ENCODE measurements at places on chromosomes 2 and 18.
A peak's percentile ranks its signal among the peaks of the same experiment; 100 is the strongest.

GRCh38 chr18:48324651-48325050 lies 84.5 kb downstream of the ZBTB7C start:
- DNase-seq: no peak
- H3K4me3 ChIP-seq: no peak overlapping the region
- H3K4me1 ChIP-seq: no peaks in the 10 kb centered on the region
- no peaks in the 10 kb centered on the region for H3K36me3 ChIP-seq
- no peak overlapping the region for H3K27ac ChIP-seq

- no peaks in the 10 kb centered on the region for H3K4me1 ChIP-seq
- no peaks in the 10 kb centered on the region for H3K36me3 ChIP-seq
- no peak for DNase-seq
- H3K27me3 ChIP-seq: no peaks in the 10 kb centered on the region
Observed at GRCh38 chr18:59657012-59657411, 40.2 kb downstream of the CCBE1 start.

DNA sequence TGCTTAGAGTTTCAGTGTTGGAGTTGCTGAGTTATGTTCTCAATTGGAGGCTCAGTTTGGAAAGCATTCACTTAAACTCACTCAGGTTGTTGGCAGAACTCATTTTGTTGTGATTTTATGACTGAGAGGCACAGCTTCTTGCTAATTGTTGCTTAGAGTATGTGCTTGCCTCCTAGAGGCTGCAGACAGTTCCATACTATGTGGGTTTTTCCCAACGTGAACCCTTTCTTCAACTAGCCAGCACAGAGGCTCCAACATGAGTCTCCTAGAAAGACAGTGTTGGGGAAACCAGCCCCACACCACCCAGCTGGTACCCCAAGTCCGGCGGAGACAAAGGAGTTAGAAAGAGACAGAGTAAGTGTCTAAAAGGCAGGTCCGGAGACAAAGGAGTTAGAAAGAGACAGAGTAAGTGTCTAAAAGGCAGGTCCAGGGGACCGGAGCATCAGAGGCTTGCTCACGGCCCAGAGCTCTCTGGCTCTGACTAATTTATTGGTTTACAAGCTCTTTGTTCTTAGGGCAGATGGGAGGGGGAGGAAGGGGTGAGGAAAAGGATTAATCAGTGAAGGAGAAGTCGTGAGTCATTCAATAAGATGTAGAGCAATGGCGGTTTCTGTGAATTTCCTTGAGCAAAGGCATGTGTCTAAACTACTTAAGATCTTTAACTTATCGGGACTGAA lies 999.7 kb upstream of the LRRTM1 start:
- H3K36me3 ChIP-seq: no peaks in the 10 kb centered on the region
- no peak for DNase-seq
- no peak overlapping the region for H3K4me3 ChIP-seq
- H3K4me1 ChIP-seq: no peaks in the 10 kb centered on the region
- H3K27ac ChIP-seq: no peak overlapping the region

DNA sequence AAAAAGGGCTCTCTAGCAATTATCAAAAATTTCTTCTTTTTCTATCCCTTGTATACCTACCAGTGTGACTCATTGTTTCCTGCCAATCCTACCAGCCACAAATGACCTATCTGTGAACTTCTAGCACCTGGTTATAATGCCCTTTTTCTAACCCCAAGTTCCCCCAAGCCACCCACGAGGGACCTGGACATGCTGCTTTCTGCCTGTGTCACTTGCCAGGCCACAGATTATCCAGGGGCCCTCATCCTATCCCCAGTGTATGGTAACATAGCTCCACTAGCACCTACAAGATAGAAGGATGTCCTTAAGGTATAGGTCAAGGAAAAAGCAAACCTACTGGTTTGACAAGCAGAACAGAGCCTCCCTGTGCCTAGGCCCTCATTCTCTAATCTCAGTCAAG lies 26.8 kb downstream of the AAK1 start:
- H3K27ac ChIP-seq: no peak overlapping the region
- peak; percentile 45 for DNase-seq
- peaks cover 83% of the 10 kb centered on the region for H3K4me1 ChIP-seq
- H3K36me3 ChIP-seq: peaks cover 41% of the 10 kb centered on the region
- H3K4me3 ChIP-seq: no peak overlapping the region

GRCh38 chr2:231991664-231992063 lies 30.2 kb downstream of the DIS3L2 start:
- no peaks in the 10 kb centered on the region for H3K27me3 ChIP-seq
- H3K36me3 ChIP-seq: peaks cover 4% of the 10 kb centered on the region

DNA sequence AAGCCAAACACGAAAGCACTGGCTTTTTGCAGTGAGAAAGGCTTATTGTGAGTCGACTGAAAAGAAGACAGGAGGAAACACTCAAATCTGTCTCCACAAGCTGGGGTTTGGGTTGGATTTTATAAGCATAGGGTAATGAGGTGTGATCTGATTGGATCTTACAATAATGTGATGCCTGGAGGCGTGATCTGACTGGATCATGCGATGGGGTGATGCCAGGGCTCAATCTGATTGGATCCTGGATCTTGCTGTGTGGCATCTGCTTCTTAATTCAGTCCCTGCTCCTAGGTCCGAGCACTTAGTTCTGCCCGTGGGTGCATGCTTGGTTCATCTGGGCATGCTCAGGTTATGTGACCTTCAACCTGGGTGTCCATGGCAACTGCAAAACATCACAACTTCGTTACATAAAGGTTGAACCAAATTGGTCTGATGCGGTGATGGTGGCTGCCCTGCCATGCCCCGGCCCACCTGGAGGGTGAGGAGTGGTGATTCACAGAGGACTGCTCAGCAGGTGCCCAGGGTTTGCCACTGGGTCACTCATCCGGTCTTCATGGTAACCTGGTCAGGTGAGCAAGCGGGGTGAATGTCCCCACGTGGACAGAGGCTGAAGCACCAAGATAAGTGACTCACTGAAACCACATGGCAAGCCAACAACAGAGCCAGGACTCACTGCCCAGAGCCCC lies 111.0 kb downstream of the KCNF1 start:
- peaks cover 15% of the 10 kb centered on the region for H3K27me3 ChIP-seq
- no peaks in the 10 kb centered on the region for H3K36me3 ChIP-seq
- no peak overlapping the region for H3K4me3 ChIP-seq

DNA sequence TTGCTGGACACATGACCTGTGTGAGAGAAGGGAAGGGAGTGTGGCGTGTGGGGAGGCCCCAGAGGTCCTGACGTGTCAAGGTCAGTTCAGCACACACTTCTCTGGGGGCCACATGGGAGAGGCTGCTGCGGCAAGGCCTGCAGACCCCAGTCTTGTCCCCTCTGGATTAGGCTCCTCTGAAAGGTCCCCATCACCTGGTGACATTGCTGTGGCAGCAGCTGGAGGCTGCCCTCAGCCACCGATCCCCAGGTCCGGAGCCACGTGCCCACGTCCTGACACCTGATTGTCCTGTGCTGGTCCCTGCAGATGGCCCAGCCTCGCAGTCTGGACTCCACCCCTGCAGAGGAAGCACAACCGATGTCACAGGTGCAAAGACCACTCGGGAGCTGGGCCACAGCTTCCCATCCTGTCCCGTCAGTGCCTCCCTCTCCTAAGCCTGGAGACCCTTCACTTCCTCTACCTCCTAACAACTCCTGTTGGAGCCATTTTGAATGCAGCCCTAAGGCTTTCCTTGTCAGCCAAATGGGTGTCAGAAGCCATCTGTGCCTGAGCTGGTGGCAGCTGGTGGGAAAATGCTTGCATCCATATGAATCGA lies 12.7 kb downstream of the TMEM177 start:
- no peak overlapping the region for H3K27ac ChIP-seq
- H3K36me3 ChIP-seq: peaks cover 18% of the 10 kb centered on the region
- peaks cover 29% of the 10 kb centered on the region for H3K4me1 ChIP-seq
- H3K4me3 ChIP-seq: no peak overlapping the region

- H3K36me3 ChIP-seq: no peaks in the 10 kb centered on the region
- H3K27ac ChIP-seq: no peak overlapping the region
- no peak for DNase-seq
- no peaks in the 10 kb centered on the region for H3K4me1 ChIP-seq
Observed at GRCh38 chr2:23465936-23466335, 81.0 kb downstream of the KLHL29 start.

DNA sequence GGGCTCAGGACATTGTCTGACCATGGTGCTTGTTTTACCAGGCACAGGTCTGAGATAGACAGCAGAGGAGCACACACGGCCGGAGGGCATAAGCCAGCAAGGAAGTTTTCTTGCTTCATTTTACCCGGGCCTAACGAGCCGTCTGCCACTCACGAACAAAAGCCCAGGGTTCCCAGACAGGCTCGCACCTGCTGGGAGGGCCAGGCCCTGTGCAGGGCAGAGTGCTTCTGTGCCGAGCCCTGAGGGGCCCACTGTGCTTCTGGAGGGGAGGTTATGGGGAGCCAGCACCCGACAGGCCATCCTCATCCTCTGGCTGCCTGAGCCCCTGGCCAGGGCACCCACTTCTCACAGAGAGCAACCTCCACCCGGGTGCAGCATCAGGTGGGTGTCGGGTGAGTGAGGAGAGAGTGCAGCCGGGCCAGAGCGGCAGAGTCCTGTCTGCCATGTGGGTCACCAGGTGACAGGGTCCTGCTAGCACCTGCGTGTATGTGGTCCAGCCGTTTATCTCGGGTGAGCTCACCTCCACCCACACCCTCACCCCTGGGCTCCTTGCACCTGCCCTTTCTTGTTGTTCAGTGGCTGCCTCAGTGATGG lies 297.9 kb downstream of the NDUFA10 start:
- no peaks in the 10 kb centered on the region for H3K36me3 ChIP-seq
- peaks cover 13% of the 10 kb centered on the region for H3K4me1 ChIP-seq
- H3K27me3 ChIP-seq: no peaks in the 10 kb centered on the region
- H3K4me3 ChIP-seq: no peak overlapping the region
- H3K27ac ChIP-seq: no peak overlapping the region

GRCh38 chr18:36567800-36568199 lies 261.0 kb downstream of the TPGS2 start:
- no peaks in the 10 kb centered on the region for H3K36me3 ChIP-seq
- peaks cover 3% of the 10 kb centered on the region for H3K27me3 ChIP-seq
- no peak for DNase-seq
- no peaks in the 10 kb centered on the region for H3K4me1 ChIP-seq

GRCh38 chr18:79506191-79507075 lies 110.7 kb downstream of the NFATC1 start:
- H3K36me3 ChIP-seq: peaks cover 19% of the 10 kb centered on the region
- H3K4me3 ChIP-seq: peak overlapping the region; percentile 46
- H3K4me1 ChIP-seq: peaks cover 53% of the 10 kb centered on the region
- peak; percentile 45 for DNase-seq
- no peaks in the 10 kb centered on the region for H3K27me3 ChIP-seq

- H3K4me3 ChIP-seq: no peak overlapping the region
- H3K27me3 ChIP-seq: no peaks in the 10 kb centered on the region
- H3K27ac ChIP-seq: no peak overlapping the region
- no peaks in the 10 kb centered on the region for H3K36me3 ChIP-seq
Observed at GRCh38 chr2:124530203-124530602, 505.1 kb downstream of the CNTNAP5 start.

GRCh38 chr2:105447476-105447875 lies 48.6 kb upstream of the FHL2 start:
- DNase-seq: no peak
- H3K4me1 ChIP-seq: no peaks in the 10 kb centered on the region
- H3K4me3 ChIP-seq: no peak overlapping the region
- no peaks in the 10 kb centered on the region for H3K27me3 ChIP-seq

- H3K27ac ChIP-seq: no peak overlapping the region
- no peaks in the 10 kb centered on the region for H3K36me3 ChIP-seq
- no peaks in the 10 kb centered on the region for H3K4me1 ChIP-seq
- H3K27me3 ChIP-seq: no peaks in the 10 kb centered on the region
Observed at GRCh38 chr2:80293039-80293438, 11.5 kb downstream of the LRRTM1 start.

- H3K36me3 ChIP-seq: no peaks in the 10 kb centered on the region
- H3K27me3 ChIP-seq: peaks cover 3% of the 10 kb centered on the region
- no peak for DNase-seq
Observed at GRCh38 chr2:133943108-133943507, 310.8 kb upstream of the MGAT5 start.

All from CD4-positive, alpha-beta T cell (primary cell).